ENCODE measurements at places on chromosomes 12 and 14. TPM values are rescaled to one million over a fixed set of nuclear protein-coding genes. Genes with fewer than 3 reads are reported as not detected.
A peak's percentile ranks its signal among the peaks of the same experiment; 100 is the strongest.

DNA sequence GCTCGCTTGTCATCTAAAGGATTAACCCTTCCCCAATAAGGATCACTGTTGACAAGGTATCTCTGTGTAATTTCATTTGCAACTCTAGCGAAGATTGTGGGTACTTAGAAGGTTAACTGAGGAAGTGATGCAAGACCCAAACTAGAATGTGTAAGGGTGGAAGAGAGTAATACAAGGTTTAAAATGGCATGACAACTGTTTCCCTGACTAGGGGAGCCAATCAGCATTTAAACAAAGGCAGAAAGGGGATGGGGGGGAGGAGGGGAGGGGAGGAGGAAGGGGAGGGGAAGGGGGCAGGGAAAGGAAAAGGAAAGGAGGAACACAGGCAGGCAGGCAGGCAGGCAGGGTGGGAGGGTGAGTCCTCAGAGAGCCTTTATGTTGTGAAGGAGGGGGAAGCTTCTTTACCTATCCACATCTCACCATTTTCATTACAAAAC lies 31.1 kb downstream of the NRDE2 start:
- no peak for DNase-seq
- H3K27ac ChIP-seq = peak overlapping the region; percentile 53
- H3K4me3 ChIP-seq = no peak overlapping the region
- peaks cover 20% of the 10 kb centered on the region for H3K4me1 ChIP-seq
- no peaks in the 10 kb centered on the region for H3K27me3 ChIP-seq

The WNT5B gene
- polyA plus RNA-seq = 1.3 TPM

The CSRP2 gene
- 34.0 TPM for polyA plus RNA-seq

The RCOR1 gene
- 2.7 TPM for polyA plus RNA-seq

DNA sequence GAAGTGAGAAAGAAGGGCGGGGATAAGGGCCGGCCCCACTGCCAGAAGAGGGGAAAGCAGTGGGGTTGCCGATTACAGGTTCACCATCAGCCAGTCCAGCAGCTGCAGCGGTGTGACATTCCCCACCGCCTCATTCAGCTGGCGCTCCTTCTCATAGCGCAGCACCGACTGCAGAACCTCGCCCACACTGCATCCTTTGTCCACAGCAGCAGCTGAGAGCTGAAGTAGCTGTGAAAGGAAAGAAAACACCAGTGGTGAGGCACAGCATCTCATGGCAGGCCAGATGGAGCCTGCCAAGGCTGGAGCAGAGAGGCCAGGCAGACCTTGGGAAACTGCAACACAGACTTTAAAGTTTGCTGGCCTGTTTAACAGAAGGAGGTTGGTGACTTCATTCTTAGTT lies 33.2 kb downstream of the AKAP3 start:
- no peak for DNase-seq
- H3K36me3 ChIP-seq = peaks cover 51% of the 10 kb centered on the region
- H3K4me3 ChIP-seq = no peak overlapping the region

GRCh38 chr14:74881431-74882102 lies at the start of gene DLST:
Gene DLST, plus strand, starts transcription at chr14:74881916. Its CDS starts 38 bp downstream, at chr14:74881954.
- H3K27me3 ChIP-seq = no peaks in the 10 kb centered on the region
- H3K4me1 ChIP-seq = peaks cover 48% of the 10 kb centered on the region
- H3K27ac ChIP-seq = peak within 1 kb of the TSS; percentile 99
- peak; percentile 91 for DNase-seq

DNA sequence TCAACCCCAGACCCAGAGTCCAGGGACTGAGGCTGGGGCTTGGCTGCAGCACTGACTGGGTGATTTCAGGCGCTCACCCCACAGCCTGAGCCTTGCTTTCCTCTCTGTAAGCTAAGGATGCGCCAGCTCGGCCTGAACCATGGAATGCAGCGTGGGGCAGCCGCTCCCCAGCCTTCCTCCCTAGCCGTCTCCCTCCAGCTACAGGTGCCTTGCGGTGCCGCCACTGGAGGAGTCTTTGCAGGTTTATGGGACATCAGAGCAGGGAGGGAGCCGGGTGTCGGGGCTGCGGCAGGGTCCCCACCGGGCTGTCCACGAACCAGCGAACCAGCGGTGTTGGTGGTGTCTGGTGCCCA lies 19.4 kb downstream of the PPP2R5C start:
- peak overlapping the region; percentile 72 for H3K27ac ChIP-seq
- no peak for DNase-seq
- H3K4me1 ChIP-seq = peaks cover 14% of the 10 kb centered on the region
- H3K4me3 ChIP-seq = peak overlapping the region; percentile 47
- H3K36me3 ChIP-seq = no peaks in the 10 kb centered on the region
- H3K27me3 ChIP-seq = peaks cover 4% of the 10 kb centered on the region

GRCh38 chr12:60926256-60926655 lies 1330.4 kb downstream of the SLC16A7 start:
- no peaks in the 10 kb centered on the region for H3K27me3 ChIP-seq
- H3K36me3 ChIP-seq = no peaks in the 10 kb centered on the region
- no peak overlapping the region for H3K4me3 ChIP-seq
- H3K27ac ChIP-seq = no peak overlapping the region

DNA sequence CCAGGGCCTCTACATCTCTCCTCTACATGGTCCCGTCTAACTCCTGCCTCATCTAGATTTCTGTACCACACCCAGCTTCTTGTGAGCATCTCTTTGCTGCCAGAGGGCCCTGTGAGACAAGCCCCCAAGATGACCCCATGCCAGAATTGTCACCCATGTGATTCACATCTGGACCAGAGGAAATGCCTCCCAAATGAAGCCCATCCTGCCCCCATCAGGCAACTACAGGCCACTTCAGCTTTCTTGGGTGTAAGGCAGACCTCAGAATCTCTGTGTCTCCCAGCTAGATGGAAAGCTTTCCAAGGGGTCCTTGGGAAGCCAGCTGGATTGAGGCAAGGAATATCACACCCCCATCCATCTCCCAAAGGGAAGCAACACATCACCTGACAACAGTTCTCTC lies 9.3 kb upstream of the OAS3 start:
- no peaks in the 10 kb centered on the region for H3K36me3 ChIP-seq
- DNase-seq = no peak
- no peak overlapping the region for H3K27ac ChIP-seq
- H3K4me3 ChIP-seq = no peak overlapping the region

- DNase-seq = no peak
- H3K4me1 ChIP-seq = peaks cover 18% of the 10 kb centered on the region
- peak overlapping the region; percentile 63 for H3K4me3 ChIP-seq
- H3K27me3 ChIP-seq = no peaks in the 10 kb centered on the region
Measured at GRCh38 chr12:51048661-51049251, 629 bp downstream of the LETMD1 start.

The KCNH3 gene
- 0.14 TPM for polyA plus RNA-seq

- peak overlapping the region; percentile 79 for H3K27ac ChIP-seq
- no peak for DNase-seq
- peaks cover 3% of the 10 kb centered on the region for H3K36me3 ChIP-seq
- peak overlapping the region; percentile 67 for H3K4me3 ChIP-seq
Measured at GRCh38 chr12:120529641-120530417, 871 bp upstream of the COQ5 start.

DNA sequence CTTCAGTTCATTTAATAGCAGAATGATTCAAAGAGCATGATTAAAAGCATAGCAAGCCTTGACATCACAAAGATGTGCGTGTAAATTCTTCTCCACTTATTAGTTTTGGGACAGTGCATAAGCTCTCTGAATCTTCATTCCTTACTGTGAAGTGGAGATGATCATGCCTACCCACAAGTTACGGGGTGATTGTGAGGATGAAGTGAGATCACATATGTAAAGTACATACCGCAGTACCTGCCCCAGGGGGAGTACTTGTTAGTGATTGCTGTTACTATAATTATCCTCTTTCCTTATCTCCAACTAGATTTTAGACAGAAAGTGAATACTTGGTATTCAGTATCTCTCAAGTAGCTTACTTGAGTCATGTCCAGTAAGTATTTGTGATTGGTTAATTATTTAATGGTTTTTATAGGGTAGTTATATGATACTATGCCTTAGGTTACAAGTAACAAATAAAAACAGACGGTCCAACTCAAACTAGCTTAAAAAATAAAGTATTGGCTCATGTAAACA lies 6.0 kb downstream of the RAD9B start:
- H3K36me3 ChIP-seq = no peaks in the 10 kb centered on the region
- H3K27me3 ChIP-seq = no peaks in the 10 kb centered on the region

DNA sequence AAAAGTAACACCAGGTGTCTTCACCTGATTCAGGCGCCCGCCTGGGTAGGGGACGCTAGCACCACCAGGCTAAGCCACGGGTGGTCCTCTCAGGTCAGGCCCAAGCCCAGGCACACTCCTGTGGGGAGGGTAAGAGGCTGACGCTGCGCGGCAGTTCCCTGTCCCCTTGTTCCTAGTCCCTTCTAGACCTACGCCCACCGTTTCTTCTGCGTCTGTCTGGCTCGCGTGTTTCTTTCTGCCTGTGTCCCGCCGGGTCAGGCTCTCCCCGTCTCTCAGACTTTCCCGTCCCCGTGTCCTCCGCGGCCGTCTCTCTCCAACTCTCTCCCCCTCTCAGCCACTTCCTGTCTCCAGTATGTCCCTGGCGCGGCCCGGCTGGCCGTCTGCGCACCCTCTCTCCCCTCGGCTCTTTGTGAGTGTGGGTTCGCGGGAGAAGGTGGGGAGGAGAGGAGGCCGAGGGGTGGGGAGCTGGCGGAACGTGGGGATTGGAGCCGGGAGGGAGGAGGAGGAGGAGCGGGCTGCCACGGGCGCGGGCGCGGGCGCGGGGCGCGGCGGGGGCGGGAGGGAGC lies 3.1 kb upstream of the TNS2 start:
- H3K27me3 ChIP-seq = no peaks in the 10 kb centered on the region
- H3K27ac ChIP-seq = peak overlapping the region; percentile 97
- peak overlapping the region; percentile 70 for H3K4me3 ChIP-seq
- peaks cover 14% of the 10 kb centered on the region for H3K36me3 ChIP-seq
- DNase-seq = peak; percentile 94
- H3K4me1 ChIP-seq = peaks cover 69% of the 10 kb centered on the region

The AKAP6 gene
- 20.4 TPM for polyA plus RNA-seq

DNA sequence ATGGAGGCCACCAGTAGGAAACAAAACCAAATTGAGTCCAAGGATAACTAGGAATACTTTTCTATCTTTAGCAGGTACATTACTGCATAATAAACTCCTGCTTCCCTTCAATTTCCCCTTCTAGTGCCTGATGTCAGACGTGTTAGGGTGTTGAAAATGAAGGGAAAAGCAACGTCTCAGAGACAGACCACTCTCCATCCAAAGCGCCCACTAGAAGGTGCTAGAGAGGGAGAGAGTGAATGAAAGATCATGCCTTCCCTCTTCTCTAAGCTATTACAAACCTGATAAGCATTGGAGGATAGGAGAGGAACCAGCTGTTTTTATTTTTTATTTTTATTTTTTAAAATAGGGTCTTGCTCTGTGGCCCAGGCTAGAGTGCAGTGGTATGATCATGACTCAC lies 64.1 kb downstream of the ZNF641 start:
- no peak overlapping the region for H3K27ac ChIP-seq
- H3K36me3 ChIP-seq = no peaks in the 10 kb centered on the region
- no peak for DNase-seq

DNA sequence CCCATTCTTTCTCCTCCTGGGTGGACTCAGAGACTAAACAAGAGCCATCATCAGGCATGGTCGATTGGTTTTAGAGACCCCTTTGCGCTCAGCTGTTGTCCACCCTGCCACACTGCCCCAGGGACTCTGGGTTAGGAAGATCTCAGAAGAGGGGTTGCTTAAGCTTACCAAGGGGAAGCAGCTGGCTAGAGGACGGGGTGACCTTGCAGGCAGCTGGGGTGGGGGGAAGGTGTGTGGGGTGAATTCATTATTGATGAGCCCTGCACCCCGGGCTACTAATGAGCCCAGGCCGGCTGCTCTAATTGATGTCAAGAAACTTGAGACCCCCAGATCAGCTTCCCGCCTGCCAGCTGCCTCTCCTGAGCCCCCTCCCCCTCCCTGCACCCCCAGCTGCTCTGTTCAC lies 8.7 kb upstream of the ZNF385A start:
- H3K27ac ChIP-seq = peak overlapping the region; percentile 23
- H3K36me3 ChIP-seq = peaks cover 48% of the 10 kb centered on the region
- no peaks in the 10 kb centered on the region for H3K27me3 ChIP-seq
- no peak overlapping the region for H3K4me3 ChIP-seq
- DNase-seq = no peak
- H3K4me1 ChIP-seq = peaks cover 6% of the 10 kb centered on the region

The PYGL gene
- 2.3 TPM for polyA plus RNA-seq
